Stimulated activated CD4-positive, alpha-beta T cell treated with anti-CD3 and anti-CD28 coated beads, Interleukin-2, amount 100 ng/mL, for 48 hours (primary cell): ENCODE measurements at places on chromosomes 2 and 18.

GRCh38 chr2:70785137-70785911, 5.1 kb downstream of the FIGLA start:
- no peak for DNase-seq

GRCh38 chr2:171289316-171289715, 128.6 kb upstream of the TLK1 start:
- DNase-seq = no peak

DNA sequence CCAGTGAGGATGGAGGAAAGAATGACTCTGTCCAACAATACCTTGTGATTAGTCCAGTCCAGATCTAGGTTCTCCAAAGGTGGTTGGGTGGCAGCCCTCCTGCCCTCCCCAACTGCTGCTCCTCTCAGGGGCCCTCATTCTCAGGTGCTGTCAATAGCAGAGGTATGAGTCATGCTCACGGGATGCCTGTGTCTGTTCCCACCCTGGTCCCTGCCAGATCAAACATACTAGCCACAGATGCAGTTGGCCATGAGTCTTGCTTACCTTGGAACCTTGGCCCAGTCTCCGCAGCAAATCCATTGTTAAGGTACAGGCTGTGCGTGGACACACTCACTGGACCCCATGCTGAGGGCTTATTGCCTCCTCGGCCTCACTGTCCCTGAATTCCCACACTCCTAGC, 24.9 kb upstream of the RPIA start:
- DNase-seq = no peak

DNA sequence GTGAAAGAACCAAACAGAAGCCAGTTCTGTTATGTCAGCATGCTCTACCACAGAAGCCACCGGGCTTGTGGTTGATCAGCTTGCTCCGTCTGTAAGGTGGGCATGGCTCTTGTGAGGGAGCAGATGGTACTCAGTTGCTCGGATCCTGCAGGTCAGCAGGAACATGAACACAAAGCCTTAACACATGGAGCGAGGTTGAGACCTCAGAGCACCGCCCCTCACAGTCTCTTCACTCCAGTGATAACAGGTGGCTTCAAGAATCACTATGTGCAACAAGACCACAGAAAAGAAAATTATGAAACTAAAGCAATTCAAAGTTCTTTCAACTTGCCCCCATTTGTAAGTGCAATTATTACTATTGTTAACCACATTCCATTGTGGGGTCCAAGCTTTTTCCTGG, 72.1 kb downstream of the OSBPL6 start:
- DNase-seq = no peak

GRCh38 chr18:75915941-75916623, 488.6 kb upstream of the SMIM21 start:
- DNase-seq = no peak

DNA sequence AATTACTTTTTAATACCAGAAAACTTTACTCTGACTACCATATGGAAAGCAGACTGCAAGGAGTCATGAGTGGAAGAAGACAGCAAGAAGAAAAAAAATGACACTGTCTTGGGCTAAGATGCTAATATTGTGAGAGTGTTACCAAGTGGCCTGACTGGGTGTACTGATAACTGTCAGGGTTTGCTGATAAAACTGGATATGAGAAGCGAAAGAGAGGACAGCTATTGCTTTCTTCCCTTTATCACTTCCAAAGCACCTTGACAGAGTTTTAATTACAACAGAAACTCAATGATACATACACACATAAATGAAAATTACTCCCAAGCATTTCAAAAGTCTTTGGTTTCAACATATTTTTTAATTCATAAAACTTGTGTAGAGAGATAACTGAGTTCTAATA, 368.5 kb downstream of the ZEB2 start:
- no peak for DNase-seq

DNA sequence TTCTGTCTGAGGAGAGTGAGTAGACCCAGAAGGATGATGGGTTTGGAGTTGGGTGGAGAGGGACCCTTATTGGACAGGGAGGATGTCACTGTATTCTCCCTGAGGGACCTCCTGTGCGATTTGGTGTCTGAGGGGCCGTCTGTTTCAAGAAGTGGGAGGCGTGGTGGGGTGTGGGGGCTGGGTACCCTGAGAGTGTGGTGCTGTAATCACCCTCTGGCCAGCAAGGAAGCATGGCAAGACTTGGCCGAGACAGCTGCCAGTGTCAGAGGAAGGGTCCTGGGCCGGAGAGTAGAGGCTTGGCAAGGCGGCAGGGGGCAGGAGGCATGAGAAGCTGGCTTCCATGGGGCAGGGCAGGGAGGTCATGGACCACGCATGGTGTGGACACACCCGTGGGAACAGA, 43.1 kb downstream of the CTIF start:
- DNase-seq = no peak

DNA sequence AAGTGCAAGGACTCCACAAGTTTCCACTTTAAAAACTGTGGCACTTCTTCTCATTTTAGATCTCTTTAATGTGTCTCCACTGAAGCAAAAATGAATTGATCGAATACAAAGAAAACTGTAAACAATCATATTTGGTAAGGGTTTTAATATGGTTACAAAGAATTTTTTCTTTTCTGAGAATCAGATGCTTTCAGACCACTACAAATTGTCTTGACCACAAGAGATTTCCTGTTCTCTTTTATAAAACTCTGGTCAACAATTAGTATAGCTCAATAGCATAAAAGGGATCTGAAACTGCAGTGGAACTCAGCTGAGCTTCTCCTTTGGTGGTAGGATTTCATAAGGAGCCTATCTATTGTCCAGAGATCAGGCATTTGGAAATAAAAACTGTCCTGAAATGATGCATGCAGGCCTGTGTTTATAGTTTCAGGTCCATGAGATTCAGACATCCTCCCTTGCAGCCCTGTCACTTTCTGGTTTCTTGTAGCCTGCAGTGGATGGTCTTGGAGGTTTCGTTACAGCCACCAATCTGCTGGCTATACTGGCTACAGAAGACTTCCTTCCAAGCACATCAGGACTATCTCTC, 120.0 kb downstream of the DOCK10 start:
- DNase-seq = no peak

GRCh38 chr2:236775511-236775910, 205.9 kb downstream of the ACKR3 start:
- DNase-seq = no peak

- no peak for DNase-seq
Observed at GRCh38 chr2:55384786-55385185, 34.9 kb downstream of the CCDC88A start.

DNA sequence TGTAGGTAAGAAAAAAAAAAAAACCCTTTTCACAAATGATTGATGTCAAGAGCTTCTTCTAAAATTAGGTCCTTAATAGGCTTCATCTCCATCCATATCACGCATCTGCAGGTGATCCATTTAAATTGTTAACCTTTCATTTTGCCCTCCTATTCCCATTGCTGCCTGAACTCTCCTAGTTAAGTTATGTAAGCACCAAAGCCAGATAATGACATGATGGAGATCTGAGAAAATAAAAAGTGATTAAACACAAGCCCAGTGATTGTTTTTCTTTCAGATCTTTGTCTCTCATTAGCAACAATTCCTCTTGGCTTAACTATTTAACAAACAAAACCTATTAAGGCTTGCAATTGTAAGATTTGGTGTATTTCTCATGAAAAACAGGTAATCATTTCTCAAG, 20.0 kb downstream of the LANCL1 start:
- DNase-seq = no peak

- DNase-seq = no peak
Observed at GRCh38 chr18:62904396-62905285, 189.3 kb downstream of the PHLPP1 start.

DNA sequence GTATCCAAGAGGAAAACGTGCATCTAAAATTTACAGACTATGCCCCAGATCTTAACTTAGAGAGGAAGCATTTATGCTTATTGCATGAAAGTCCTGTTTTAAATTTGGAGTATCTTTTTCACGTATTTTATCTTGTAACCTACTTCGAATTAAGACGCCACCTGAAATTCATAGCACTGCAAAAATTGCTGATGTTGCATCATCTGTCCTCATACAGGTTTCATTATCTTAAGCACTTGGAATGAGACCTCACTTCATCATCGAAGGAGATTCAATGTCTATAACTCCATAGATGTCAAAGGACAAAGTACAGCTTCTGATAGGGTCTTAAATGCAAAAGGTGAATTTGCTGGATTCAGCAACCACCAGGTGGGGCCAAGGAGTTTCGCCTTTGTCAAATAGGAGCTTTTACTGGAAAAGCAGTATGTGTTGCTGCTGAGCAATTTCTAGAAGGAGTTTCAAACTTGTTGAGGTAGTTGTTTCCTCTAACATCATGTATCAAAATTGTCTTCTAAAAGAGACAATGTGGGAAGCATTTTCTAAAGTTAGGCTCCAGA, 106.4 kb upstream of the CCDC85A start:
- no peak for DNase-seq

DNA sequence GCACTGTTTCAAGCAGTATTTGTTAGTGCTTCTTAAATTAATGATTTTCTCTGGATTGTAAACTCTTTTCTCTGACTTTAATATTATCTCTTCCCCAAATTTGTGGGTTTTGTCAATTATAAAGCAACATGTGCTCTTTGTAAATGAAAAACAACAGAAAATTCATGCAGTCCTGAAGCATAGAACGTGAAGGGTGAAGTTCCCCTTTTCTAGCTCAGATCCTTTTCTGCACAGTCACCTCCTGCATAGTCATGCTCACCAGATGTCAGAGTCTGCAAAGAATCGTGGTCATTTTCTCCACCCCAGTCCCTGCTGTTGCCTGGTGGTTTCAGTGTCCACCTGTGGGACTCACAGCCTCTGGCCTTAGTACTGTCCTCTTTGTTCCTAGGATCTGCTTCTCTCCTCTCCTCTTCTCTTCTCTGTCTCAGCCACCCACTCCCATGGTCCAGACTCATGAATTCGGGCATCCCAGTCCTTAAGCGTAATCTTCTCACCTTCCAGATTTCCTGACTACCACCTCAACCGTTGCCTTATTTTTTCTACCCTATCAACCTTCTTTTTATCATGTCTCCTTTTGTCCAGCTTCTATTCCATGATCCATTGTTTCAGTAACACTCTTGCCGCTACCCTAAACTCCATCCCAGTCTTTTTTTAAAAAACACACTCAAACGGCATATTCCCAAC, 229.1 kb downstream of the RTP5 start:
- DNase-seq = no peak

- DNase-seq = no peak
Observed at GRCh38 chr2:84840306-84840705, 40.6 kb downstream of the TRABD2A start.

- DNase-seq = no peak
Observed at GRCh38 chr2:185807351-185807750, 68.7 kb downstream of the FSIP2 start.

GRCh38 chr2:112626604-112627059, 19.1 kb upstream of the SLC20A1 start:
- peak; percentile 41 for DNase-seq

DNA sequence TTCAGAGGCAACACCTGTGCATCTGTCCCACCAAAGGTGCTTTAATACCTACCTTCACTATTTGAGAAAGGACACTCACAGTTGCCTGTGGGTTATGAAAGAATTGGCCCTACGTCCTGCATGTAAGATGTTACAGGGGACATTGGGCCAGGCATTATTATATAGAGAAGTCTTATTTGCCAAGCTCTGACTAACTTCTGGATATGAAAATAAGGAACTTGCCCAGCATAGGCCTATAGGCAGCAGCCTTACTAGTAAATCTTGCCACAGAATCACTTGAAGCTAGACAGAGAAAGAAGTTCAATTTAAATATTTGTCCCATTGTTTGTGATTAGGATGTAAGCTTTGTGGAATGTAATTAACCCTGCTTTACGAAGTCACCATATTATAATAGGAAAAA, 41.7 kb downstream of the NLRC4 start:
- DNase-seq = no peak

DNA sequence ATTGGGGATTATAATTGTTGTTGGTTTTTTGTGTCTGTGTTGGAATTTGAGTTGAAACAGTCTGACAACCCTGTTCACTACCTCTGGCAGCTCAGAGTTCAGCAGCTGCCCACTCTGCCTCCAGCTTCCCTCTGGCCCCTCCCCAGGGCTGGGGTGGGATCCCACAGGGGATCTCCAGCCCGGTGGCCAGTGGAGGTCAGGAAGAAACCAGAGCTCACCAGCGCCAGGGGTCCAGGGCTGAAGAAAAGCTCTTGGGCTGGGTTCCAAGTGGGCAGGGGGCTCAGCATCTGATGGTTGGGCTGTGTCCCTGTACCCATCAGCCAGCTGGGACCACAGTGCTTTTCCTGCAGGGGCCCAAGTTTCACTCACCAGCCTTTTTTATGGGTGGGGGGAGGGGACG, 16.5 kb upstream of the NCL start:
- DNase-seq = no peak

DNA sequence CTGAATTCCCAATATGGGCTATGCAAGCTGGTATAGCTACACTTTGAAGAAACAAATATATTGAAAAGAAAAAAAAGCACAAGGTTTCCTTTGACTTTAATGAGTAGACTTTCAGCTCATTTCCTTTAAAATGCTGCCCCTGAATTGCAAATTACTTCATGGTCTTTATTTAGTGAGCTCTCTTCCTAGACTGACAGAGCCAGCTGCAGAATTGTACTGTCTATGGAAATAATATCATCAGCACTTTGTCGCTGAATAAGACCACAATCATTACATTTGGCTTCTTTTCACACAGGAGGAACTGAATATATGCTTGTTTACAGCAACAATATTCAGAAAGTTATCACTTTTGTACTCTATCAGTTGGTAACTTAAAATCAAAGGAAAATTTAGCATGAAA, 41.7 kb downstream of the ARL5A start:
- no peak for DNase-seq

DNA sequence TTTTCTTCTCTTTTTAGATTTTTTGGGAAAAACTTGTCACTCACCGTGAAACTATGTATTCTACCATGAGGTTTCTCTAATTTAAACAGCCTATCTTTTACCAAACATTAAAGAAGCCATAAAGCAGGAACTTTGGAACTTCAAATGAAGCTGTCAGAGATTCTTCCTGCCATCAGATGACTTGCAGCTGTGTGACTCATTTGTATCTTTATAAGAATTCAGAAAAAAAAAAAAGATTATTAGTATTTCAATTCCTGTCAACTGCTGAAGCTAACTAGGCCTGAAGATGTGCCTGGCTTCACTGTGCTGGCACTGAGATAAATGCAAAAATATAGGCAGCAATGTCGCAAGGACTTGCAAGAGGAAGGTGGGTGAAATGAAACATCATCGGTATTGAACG, 1399.1 kb upstream of the PIK3C3 start:
- DNase-seq = no peak
